ENCODE measurements at places on chromosomes 13 and 19. TPM values are rescaled to one million over a fixed set of nuclear protein-coding genes. Genes with fewer than 3 reads are reported as not detected.

The FCER2 gene
- not detected for total RNA-seq

The OVOL3 gene
- not detected for total RNA-seq

The CNFN gene
- total RNA-seq: 0.83 TPM

The PSG11 gene
- not detected for total RNA-seq

The LCP1 gene
- total RNA-seq: 454 TPM

The CCDC8 gene
- total RNA-seq: 110 TPM

The SULT2B1 gene
- total RNA-seq: not detected

The RAB8A gene
- total RNA-seq: 46.0 TPM

The POU2F2 gene
- 0.83 TPM for total RNA-seq

The LMTK3 gene
- total RNA-seq: 1.5 TPM

The RFPL4A gene
- not detected for total RNA-seq

The CFAP97D2 gene
- total RNA-seq: not detected

The KLK13 gene
- total RNA-seq: 0.28 TPM

The ZNF460 gene
- total RNA-seq: 75.0 TPM

The DIAPH3 gene
- total RNA-seq: 8.0 TPM

The CAPS gene
- 9.0 TPM for total RNA-seq

The SEMA6B gene
- 0.28 TPM for total RNA-seq

The CD37 gene
- total RNA-seq: not detected

The FOXO1 gene
- 10.1 TPM for total RNA-seq

The CYP4F2 gene
- total RNA-seq: 0.33 TPM

Data from mammary epithelial cell (primary cell).